Stimulated activated CD4-positive, alpha-beta T cell treated with anti-CD3 and anti-CD28 coated beads, Interleukin-4, amount 100 ng/mL, for 1 hour (primary cell): ENCODE measurements at places on chromosomes 11 and 22.

DNA sequence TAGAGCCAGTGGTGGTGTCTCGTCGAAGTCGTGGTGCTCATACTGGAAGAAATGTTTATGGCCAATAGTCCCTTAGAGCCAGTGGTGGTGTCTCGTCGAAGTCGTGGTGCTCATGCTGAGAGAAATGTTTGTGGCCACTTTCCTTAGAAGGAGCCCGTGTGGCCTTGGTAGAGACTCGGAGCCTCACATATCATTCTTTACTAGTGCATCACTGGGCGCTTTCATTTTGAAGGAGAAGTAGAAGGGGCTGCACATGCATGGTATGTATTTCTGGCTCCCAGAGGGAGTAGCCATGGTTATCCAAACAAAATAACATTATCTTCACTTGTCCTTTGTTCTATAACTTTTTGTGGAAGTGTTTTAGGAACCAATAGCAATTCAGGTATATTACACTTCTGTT, 69.5 kb downstream of the JAM3 start:
- no peak for DNase-seq

DNA sequence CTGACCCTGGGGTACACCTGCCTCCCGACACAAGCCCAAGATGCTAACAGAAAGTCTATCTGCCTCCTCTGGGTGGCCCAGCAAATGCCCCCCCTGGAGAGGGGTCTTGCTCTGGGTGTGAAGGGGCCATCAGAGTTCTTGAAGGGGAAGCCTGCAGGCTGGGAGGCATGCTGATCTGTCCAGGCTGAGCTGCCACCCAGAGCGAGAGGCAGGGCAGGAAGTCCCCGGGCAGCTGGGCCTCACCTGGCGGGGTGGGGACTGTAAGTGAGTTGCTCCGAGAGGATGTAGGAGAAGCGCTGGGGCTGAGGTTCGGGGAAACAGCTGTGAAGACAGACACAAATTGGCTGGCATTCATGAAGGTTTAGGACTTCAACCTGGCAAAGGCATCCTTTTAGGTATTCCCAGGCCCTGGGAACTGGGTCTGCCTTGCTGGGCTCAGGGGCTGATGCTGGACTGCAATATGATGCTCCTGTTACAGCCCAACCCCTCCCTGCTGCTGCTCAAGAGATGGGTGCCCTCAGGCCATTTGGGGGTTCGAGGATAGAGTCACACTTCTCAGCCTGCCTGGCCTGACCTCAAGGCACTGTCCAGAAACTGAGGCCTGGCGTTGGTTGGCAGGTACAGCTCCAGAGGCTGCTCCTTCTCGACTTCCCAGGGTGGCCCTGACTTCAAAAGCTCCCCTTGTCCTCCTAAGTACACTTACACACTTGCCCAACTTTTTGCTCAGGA, 60.2 kb upstream of the LYVE1 start:
- peak; percentile 15 for DNase-seq

- DNase-seq: no peak
These were observed 9.3 kb downstream of the PRCP start for GRCh38 chr11:82890936-82891335.

DNA sequence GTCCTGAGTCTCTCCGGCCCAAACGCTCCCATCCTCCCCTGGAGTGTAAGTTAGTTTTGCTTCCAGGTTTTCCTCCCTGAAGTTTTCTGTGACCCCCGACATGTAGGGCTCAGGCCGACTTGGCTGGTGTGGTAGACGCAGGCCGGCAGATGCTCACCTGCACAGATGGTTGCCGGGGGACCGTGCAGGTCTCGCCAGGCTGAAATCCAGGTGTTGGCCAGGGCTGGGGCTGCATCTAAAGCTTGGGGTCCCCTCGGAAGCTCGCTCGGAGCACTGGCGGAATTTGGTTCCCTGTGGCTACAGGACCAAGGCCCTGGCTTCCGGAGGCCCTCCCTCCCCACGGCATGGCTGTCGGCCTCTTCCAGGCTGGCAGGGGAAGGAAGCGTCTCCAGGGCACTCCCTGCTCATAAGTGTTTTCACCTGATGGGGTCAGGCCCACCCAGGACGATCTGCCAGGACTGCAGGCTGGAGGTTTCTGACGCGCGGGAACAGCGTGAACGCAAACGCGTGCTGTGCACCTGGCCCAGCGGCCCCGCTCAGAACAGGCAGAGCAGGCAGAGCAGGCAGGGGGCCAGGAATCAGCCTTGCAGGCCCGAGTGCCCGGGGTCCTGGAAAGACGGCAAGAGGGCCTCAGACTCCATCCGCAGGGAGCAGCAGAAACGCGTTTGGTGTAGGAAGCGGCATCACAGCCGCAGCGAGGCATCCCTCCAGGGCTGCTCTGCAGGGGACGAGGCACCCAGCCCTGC, 258.2 kb downstream of the BRD1 start:
- no peak for DNase-seq

DNA sequence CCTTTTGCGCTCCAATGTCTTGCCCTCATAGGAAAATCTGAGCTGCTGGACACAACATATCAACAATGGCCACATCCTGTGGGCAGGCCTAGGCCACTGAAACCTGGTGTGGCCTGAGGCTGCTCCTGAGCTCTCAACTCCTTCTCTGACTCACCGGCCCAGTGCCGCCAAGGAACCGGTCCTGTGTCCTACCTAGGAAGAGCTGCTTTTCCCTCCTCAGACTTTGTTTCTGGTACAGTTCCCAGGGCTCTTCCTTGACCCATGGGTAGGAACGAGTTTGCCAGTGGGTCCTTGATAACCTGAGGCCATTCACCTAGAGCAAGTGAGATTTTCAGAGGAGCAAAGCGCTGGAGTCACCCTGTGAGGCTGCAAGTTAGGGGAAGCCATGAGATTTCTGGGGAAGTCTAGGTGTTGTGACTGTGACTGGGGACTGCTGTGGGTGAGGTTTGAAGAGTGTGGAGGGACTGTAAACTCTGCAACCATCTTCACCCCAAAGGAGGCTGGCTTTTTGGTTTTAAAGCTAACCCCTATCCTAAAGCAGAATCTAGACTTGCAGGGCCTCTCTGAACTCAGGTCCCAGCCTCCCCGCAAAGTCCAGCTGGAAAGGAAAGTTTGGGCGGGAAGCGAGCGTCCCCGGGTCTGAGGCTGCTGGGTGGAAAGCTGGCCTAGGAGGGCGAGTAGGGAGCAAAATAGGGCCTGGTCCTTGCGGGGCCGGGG, 12.0 kb upstream of the PAX6 start:
- DNase-seq: no peak

DNA sequence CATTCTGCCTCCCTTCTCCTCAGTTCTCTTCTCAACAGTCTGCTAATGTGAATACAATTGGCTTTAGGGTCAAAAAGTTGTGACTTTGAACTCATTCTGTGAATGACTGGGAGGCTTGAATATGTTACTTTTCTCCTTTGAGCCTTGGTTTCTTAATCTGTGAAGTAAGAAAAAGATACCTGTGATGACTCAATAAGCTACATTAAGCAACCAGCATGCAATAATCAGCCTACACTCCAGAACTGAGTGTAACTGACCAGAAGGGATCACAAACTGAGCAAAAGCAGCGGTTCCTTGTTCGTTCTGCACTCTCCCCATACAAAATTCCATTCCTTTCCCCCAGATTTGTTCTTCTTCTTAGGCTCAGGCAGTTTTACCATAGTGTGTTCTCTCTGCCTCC, 23.4 kb downstream of the ZNF202 start:
- no peak for DNase-seq

DNA sequence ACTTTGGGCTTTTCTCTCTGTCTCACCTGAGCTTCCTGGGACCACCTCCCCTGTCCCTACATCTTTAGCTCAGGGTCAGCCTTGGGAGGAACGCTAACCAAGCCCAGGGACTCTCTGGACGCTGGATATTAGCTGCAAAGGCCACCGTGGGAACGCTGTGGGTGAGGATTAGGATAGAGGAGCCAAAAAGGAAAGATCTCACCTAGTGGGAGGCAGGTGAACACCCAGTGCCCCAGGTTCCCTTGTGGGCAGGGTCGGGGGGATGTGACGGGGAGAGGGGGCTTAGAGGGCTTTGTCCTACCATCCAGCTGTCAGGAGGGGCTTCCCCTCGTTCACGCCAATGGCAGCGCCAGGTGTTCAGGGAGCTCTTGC, 50.2 kb downstream of the LINC01488 start:
- no peak for DNase-seq
